ENCODE measurements at places on chromosomes 12 and 14. TPM values are rescaled to one million over a fixed set of nuclear protein-coding genes. Genes with fewer than 3 reads are reported as not detected.

KLRK1 gene
- not detected for total RNA-seq

PKP2 gene
- total RNA-seq: 3.6 TPM

PRPH gene
- 0.70 TPM for total RNA-seq

ACADS gene
- 5.9 TPM for total RNA-seq

P2RX2 gene
- not detected for total RNA-seq

PCED1B gene
- total RNA-seq: 0.47 TPM

AMDHD1 gene
- 0.30 TPM for total RNA-seq

BEGAIN gene
- 3.0 TPM for total RNA-seq

KSR2 gene
- total RNA-seq: 0.14 TPM

DHRS4 gene
- total RNA-seq: 19.7 TPM

ASCL1 gene
- total RNA-seq: 5.1 TPM

TEX52 gene
- total RNA-seq: not detected

TAS2R50 gene
- 1.0 TPM for total RNA-seq

DNA sequence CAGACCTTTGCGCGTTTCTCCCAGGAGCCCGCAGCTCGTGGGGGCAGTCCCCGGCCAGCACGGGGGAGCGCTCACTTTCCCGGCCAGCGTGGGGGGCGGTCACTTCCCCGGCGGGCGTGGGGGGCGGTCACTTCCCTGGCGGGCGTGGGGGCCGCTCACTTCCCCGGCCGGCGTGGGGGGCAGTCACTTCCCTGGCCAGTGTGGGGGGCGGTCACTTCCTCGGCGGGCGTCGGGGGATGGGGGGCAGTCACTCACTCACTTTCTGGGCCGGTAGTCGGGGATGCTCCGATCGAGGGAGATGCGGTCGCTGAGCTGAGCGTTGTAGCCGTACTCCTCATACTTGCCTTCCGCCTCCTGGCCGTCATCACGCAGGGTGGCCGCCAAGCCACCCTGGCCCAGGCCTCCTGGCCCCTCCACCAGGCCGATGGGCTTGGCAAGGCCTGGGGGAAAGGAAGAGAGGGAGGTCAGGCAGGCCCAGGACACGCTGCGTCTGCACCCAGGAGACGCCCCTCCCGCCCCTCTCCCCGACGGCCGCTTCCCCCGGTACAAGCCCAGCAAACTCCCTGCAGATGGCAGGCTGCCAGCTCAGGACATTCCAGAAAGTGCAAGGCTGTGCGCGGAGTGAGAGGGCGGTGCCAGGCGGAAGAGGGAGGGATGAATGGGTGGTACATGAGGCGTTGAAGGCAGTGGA, 43.3 kb downstream of the GALNT9 start:
- DNase-seq: no peak

DNA sequence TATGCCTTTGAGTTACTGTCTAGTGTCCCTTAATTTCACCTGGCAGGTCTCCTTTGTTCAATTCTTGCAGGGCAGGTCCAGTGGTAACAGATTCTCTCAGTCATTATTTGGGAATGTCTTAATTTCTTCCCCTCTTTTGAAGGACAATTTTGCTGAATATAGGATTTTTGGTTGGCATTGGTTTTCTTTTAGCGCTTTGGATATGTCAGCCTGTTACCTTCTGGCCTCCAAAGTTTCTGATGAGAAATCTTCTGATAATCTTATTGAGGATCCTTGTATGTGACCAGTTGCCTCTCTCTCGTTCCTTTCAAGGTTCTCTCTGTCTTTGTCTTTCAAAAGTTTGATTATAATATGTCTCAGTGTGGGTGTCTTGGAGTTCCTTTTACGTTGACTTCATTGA, 38.1 kb downstream of the ZDHHC17 start:
- DNase-seq: no peak

GRCh38 chr12:89969093-89969492, 260.5 kb upstream of the ATP2B1 start:
- DNase-seq: no peak

GRCh38 chr12:101064721-101065120, 145.3 kb downstream of the SLC5A8 start:
- DNase-seq: no peak

- no peak for DNase-seq
Observed at GRCh38 chr14:83172363-83172762, 1638.7 kb upstream of the SEL1L start.

DNA sequence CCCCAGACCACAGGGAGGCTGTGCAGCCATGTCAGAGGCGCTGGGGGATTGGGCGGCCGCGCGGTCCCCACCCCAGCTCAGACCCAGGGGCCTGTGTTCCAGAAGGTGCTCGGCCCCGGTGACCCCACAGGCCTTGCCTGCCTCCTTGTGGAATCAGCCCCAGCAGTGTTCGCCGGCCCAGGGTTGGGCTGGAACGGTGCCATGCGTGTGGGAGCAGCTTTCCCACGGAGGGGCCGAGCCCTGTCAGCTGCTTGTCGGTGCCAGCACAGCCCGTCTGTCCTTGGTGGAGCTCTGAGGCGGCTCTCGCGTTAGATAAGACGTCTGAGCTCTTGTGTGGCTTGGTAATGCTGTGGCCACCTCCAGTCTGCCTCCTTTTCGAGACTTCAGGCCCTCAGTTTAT, 8.5 kb downstream of the ZFYVE21 start:
- DNase-seq: no peak

GRCh38 chr12:4211372-4211771, 62.2 kb upstream of the CCND2 start:
- no peak for DNase-seq

DNA sequence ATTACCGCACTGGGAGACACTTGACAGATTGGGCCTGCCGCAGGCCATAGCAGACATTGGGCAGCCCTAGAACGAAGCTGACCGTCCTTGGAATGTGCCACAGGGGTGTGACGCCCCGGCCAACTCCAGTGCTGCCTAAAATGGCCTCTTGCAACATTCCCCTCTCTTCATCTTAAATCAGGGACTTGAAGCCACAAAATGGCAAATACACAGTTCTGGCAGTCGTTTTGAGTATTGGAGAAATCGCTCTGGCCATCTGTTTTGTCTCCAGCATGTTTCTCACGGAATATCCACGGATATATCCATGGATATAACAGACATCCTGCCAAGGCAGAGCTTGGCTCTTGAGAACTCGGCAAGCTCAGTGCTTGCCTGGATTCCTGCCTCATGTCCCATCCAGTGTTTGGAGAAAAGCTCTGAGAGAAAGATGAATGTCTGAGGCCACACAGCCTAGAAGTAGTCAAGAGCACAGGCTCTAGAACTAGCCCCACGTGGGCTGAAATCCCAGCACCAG, 158.4 kb downstream of the CHST11 start:
- no peak for DNase-seq

GRCh38 chr12:95118138-95118787, 44.8 kb upstream of the NR2C1 start:
- no peak for DNase-seq

DNA sequence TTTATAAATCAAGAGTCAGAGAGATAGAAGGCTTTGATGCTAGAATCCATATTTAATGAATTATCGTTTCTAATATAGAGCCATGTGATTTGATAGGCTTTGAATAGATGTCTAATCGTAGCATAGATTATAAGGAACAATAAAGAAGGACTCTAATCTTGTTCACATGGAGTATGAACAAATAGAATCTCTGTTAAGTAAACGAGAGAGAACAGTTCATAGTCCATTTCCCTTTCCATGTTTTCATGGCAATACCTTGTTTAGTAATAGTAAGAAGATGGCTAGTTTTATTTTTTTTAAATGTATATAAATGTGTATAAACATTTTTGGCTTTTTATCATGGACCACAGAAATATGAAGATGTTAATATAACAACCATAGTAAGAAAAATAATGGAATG, 32.3 kb upstream of the RAD51AP1 start:
- no peak for DNase-seq

DNA sequence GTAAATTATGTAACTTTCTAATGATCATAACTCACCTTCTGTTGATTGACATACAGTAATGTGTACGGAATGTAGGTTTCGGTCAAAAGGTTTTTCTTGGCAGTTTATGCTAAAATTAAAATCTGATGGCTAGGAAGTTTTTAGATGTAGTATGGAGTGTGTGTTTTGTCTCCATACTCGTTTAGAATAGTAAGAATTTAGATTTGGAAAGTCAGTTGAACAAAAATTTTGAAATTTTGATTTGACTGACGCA, 859 bp downstream of the PALS1 start:
- DNase-seq: no peak

DNA sequence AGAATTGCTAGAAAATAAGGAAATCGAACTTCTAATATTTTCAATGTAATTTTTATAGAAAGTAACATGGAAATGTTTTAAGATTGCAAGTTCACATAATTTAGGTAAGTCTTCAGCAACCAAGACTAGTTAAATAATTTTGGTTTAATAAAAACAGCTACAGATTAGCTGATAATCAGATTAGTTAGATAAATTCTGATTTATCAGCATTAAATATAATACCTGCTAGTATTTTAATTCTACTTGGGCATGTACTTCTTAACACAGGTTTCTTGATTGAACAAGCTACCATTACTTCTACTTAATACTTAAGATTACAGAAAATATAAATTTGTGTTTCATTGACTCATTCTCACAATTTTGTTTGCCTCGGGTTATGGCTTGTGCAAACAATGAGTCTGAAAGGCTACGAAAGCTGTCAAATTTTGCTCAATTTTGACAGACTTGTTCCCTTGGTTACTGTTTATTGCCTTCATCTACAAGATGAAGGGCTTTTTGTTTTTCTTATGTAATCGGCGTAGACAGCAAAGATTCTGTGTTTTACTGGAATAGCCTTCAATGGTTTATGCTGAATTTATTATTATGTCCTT, 116.1 kb upstream of the NUDT4 start:
- DNase-seq: no peak

DNA sequence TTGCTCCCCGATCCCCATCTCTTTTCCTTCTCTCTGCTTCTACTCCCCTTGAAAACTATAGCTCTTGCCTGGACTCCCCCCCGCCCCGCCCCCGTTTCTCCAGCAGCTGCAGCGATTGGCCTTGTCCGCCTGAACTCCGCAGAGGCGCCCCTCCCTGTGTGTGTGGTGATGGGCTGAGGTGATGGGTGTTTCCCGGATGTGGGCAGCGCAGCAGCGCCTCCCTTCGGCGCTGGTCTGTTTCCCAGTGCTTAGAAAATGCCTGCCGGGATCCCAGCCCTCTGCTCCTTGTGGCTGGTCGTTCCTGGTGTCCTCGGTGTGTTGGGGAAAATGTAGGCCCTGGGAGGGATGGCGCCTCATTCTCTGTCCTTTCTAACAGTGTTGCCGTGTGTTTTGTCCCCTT, 43.3 kb downstream of the GALNT8 start:
- peak; percentile 8 for DNase-seq

DNA sequence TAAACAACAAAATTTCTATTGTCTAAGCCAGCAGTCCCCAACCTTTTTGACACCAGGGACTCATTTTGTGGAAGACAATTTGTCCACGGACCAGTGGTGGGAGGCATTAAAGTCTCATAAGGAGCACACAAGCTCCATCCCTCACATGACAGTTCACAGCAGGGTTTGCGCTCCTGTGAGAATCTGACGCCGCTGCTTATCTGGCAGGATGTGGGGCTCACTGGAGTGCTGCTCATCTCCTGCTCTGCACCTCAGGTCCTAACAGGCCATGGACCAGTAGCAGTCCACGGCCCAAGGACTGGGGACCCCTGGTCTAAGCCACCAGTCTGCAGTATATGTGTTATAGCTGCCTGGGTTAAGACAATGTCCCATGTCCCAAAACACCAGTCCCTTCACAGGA, 27.2 kb downstream of the VCPKMT start:
- no peak for DNase-seq

DNA sequence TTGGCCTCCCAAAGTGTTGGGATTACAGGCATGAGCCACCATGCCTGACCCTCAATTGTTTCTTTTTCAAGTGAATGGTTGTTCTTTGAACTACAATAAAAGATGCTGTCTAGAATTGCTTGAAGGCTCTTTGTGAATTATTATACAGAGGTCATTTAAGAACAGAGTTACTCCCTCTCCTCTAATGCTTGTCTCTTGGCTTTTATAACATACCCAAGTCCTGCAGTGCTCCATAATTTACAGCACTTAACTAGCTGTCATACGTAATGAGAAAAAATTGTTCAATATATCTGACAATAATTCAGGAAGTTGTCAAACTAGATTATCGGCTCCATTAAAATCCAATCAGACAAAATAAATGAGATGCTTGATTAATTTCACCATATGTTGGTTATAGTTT, 823.0 kb upstream of the ATXN7L3B start:
- no peak for DNase-seq

GRCh38 chr14:94724993-94725392, 44.9 kb downstream of the GSC start:
- no peak for DNase-seq

DNA sequence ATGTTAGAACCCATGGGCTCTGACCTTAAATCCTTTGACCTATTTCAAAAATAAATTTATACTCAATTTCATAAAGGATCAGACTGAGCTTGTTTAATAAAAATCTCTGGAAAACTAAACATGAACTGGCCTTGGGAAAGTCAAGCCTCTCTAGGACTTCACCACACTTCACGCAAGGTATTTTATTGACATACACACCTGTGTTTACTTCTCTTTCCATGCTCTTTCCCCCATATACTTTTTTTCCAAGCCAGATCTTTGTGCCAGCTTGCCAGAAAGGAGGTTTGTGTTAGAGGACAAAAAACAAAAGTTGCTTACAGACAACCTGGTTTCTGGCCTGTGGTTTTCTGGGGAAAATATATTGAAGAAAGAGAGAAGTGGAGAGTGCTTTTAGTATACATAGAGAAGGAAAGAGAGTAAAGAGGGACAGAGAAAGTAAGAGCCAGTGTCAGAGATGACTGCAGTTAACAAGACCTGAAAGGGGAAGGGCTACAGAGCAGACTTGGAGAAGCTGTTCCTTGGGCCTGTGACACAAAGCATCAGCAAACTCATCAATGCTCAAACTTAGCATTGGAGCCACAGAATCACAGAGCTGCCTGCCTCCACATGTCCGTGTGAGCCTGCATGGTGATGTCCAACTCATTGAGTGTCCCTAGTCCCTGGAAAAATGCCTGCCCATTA, 77.3 kb upstream of the TMTC2 start:
- DNase-seq: no peak

GRCh38 chr12:122747224-122748135, 5.1 kb upstream of the DENR start:
- no peak for DNase-seq

DNA sequence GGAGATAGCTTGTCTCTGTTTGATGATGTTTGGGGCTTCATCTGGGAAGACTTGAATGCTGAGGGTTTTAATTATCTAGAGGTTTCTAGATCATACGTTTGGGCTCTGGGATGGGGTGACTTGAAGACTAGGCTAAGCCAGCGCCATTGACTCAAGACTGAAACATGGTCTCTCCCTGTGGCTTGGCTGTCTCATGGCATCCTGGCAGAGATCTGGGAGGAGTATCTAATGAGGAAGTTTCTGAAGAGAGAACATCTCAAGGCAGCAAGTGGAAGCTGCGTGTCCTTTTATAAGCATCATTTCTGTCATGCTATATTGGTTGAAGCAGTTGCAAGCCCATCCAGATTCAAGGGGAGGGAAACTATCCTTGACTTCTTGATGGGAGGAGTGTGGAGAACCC, 104.8 kb downstream of the UNC79 start:
- DNase-seq: no peak

DNA sequence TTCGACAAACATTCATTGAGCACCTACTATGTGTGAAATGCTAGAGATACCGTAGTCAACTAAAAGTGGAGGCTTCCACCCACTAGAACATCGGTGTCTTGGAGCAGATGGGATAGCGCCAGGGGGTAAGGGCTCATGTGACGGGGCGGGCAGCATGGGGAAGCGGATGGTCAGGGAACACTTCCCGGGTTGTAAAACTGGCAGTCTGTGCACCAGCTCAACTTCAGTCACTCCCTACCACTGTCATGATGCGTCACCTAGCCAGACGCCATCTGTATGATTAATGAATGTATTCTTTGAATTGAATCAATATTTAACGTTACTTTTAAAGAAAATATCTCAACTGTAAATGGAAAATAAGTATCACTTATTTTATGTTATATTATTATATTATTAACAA, 93.5 kb downstream of the PIWIL1 start:
- DNase-seq: no peak
